ENCODE measurements at places on chromosomes 11 and 22.

DNA sequence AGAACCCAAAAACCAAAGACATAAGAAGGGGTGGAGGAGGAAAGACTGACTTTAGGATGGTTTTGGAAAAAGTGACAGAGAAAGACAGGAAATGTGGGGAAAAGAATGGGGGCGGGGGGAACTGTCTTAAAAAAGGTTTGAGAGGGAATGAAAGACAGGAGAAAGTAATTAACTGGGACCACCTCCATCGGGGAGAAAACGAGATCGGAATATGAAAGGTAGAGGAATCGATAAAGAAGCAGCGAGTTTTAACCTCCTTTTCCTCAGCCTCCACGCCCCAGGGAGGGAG is 524 bp downstream of the MTMR2 start:
- no peak for DNase-seq

DNA sequence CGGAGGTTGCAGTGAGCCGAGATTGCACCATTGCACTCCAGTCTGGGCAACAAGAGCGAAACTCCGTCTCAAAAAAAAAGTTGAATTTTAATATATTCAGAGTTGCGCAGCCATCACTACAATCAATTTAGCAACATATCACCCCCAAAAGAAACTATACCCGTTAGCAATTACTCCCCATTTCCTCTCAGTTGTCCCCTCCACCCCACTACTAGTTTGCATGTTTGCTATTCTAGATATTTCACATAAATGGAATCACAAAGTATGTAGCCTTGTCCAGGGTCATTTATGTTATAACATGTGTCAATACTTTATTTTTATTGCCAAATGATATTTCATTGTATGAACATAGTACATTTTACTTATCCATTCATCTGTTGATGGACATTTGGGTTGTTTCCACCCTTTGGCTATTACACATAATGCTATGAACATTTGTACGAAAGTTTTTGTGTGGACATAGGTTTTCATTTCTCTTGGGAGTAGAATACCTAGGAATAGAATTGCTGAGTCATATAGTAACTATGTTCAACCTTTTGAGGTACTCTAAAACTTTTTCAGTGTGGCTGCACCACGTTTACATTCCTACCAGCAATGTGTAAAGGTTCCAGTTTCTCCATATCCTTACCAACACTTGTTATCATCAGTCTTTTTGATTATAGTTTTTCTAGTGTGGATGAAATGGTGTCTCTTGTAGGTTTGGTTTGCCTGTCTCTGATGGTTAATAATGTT is 2.2 kb downstream of the ZNF143 start:
- no peak for DNase-seq

DNA sequence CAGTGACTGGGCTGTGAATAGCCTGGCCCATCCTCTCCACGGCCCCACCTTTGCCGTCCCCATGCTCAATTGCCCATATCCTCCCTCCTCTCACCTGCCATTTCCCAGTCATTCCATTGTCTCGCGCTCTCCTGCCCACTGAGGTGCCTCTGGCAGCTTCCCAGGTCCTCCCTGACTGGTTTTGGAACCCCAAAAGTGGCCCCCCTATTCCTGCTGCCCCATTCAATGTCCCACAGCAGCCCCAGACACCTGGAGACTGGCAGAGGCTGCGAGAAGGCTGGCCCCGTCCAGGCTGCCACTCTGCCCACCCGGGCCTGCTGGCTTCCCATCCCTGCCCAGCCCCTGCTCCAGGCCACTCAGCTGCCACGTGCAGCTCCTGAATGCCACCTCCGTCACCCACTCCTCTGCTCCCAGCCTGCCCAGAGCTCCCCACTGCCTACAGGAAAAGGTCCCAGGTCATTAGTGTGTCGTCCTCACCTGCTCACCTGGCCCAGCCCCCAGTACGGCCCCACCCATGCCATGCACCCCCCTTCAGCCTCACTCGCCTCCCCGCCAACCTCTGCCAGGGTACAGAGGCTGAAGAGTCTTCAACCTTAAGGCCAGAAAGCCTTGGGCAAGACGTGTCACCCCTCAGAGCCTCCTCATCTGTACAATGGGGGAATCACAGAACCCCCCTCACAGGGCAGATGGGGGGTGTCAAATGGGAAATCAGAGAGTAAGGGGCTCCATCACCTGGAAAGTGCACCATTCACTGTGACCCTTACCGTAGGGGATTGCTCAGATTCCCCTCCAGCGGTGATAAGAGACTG is 37.5 kb downstream of the KCNJ4 start:
- no peak for DNase-seq

GRCh38 chr22:22111267-22111751 is 128.7 kb upstream of the TOP3B start:
- DNase-seq = no peak

GRCh38 chr22:48104766-48105165 is 1342.3 kb downstream of the TBC1D22A start:
- no peak for DNase-seq

GRCh38 chr11:34595391-34595790 is 25.5 kb upstream of the EHF start:
- DNase-seq = no peak

- DNase-seq = no peak
Observed at GRCh38 chr11:62044639-62045121, 77.2 kb upstream of the FTH1 start.

- no peak for DNase-seq
Observed at GRCh38 chr11:11985954-11986949, 22.2 kb downstream of the DKK3 start.

DNA sequence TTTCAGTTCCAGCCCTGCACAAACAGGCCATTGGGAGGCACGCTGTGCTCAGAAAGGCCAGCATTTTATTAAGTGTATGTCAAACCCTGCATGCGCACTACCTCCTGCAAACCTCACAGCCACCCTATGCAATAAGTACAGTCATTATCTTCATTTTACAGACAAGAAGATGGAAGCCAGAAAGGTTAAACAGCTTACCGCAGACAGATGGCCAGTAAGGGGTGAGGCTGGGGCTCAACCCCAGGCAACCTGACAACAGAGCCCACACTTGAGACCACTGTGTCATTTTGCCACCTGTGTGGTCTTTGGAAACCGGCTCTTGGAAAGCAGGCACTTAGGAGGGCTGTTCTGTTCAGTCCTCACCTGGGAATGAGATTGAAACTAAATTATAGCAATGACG is 142.3 kb downstream of the NXPE2 start:
- no peak for DNase-seq

GRCh38 chr11:59218319-59218718 is 5.6 kb upstream of the MPEG1 start:
- no peak for DNase-seq

DNA sequence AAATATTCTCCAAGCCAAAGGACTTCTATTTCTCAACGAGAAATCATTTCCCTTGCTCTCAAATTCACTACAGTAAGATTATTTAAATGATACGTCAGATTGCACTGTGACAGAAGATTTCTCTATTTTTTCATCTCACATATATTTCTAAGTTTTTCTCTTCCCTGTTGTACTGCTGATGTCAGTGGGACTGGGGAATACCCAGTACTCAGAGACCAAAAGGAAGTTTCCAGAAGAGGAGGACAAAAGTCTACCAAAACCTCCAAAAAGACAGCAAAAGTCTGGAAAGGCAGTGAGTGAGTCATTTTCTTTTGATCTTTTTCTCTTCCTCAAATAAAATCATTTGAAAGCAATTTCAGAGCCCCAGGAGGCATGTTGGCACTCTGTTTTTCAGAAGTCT is 149.8 kb upstream of the PITPNB start:
- DNase-seq = no peak

DNA sequence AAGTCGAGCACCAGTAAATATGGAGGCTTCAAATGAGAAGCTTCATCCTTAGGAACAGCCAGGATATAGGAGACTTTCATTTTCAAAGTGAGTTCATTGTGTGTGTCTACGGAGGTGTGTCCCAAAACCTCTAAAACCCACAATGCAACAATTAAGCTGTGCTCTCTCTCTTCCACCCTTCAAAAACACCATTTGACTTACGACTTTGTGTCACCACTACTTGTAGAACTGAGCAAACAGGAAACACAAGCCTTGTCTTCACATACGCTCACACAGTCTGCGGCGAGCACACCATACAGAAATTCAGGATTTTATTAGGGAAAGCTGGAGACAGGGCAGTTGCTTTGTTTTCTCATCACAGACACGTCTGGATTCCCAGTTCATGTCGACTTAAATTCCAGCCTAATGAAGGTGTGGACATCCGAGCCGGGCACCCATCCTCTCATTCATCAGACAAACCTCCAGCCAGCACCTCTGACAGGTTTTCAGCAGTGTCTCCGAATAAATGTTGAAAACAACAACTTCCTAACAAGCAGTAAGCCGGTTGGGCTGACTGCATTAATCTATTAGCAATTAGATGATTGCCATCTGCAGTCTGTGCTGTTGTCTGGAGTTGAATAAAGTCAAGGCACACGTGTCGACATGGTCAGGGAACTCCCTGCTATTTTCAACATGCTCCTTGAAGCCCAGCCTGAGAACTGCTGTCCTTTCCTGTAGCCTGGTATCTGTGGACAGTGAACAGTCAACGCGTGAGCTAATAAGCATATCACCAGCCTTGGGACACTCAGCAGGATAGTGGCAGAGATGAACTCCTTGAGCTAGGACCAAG is 1411.1 kb downstream of the BRD1 start:
- no peak for DNase-seq

DNA sequence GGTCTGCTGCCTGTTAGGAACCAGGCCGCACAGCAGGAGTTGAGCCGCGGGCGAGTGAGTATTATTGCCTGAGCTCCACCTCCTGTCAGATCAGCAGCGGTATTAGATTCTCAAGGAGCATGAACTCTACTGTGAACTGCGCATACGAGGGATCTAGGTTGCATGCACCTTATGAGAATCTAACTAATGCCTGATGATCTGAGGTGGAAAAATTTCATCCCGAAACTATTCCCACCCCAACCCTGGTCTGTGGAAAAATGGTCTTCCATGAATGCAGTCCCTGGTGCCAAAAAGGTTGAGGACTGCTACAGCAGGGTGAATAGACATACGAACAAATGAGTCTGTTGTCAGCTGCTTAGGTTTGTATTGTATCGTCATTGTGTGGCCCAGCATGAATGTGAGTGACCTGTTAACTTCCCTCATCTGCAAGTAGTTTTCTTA is 29.8 kb downstream of the RNF141 start:
- no peak for DNase-seq

DNA sequence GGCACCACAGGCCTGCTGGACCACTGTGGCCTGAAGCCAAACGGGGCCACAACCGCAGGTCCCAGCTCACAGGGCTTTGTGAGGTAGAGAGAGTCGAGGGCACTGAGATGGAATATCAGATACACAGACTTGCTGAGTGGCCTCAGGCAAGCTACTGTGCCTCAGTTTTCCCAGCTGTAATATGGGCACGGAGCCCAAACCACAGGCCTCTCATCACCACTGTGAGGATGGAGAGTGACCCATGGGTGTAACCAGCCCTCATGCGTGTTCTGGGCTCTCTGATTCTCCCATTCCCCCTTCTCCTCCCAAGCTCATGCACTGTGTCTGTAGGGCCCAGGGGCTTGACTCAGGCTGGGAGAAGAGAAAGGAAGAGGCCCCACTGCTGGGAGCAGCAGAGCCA is 4.2 kb downstream of the UNC93B1 start:
- DNase-seq = no peak

DNA sequence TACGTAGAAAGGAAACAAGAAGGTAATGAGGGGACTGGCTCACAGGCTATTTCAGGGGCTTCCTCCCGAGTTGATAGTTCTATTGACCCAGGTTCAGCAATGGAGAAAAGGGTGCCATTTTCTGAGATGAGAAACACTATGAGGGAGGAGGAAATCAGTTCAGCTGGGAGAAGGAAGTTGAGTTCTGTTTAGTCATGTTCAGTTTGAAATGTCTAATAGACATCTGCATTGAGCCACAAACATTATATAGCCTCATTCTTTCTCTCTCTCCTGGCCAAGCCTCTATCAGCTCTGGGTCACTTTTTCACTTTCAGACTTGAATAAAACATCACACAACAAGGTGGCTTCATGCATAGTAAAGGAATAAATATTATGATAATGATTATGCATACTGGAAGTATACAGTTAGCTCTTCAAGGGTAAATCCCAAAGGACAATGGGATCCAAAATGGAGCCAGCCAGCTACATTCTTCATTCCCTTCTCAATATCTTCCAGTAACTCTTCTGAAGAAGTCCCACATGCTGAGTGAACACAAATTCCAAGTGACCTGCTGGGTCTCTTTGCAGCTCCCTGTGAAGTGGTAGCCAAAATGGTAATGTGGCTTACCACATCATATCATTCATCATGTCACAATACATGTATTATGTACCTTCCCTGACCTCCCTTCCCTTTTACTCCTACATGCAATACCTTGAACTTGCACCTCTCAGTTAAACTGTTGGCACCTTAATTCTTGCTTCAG is 80.9 kb upstream of the CD44 start:
- DNase-seq = no peak

DNA sequence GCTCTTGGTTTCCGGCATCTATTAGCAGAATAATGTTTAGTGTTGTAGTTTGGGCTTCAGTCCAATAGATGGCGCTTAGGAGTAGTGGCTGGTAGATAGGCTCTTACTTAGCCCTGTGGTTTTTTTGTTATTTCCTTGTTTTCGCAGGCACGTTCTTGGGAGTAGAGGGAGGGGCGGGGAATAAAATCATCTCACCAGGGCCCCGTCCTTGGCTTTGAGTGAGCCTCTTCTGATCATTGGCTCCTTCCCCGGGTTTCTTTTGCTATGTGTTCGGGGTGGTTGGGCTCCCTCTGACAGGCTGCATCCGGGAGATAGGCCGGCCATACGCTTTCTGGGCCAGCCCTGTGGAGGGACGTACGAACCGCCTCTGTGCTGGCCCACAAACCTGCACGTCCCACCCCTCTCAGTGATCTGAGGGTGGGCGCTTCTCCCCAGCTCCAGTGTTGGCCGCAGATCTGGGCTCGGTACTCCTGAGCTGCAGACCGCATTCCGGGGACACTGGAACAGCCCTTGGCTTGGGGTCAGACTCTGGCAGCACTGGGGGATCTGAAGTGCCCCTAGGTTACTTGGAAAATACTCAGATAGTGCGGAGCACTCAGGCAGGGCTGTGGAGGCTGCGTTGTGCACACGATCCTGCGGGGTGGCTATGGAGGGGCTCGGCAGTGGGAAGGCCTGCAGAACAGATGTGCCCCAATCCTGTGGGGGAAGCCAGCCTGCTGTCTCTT is 217.0 kb downstream of the DYNC2H1 start:
- DNase-seq = peak; percentile 67

- no peak for DNase-seq
Observed at GRCh38 chr11:87307101-87307500, 269.4 kb downstream of the TMEM135 start.

- no peak for DNase-seq
Observed at GRCh38 chr11:112348480-112349029, 87.9 kb upstream of the PLET1 start.

DNA sequence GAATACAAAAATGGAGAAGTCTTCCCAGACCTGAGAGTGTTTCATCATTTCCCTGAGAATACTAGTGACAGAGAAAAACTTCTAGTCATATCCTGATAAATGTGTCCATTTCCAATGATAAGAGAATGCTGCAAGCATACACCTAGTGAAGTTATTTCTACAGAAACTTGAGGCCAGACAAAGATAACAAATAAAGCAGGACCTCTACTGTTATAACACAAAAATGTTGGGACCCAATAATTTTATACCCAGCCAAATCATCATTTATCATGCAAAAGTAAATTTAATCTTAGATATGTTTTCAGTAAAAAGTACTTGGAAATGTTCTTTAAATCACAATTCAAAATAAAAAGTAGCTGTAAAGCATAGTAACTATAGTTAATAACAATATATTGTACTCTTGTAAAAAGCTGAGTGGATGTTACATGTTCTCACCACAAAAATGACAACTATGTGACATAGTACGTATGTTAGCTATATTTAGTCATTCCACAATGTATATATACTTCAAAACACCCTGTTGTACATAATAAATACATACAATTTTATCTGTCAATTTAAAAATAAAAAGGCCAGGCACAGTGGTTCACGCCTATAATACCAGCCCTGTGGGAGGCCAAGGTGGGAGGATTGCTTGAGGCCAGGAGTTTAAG is 12.6 kb downstream of the RRAS2 start:
- DNase-seq = no peak

Measured in HEK293T (cell line).